Natural killer cell treated with Interleukin-12 subunit alpha and Interleukin-12 subunit beta and Interleukin-15 and Interleukin-18, amount 100 ng/mL, for 72 hours (primary cell): ENCODE measurements at places on chromosomes 6 and 20.

DNA sequence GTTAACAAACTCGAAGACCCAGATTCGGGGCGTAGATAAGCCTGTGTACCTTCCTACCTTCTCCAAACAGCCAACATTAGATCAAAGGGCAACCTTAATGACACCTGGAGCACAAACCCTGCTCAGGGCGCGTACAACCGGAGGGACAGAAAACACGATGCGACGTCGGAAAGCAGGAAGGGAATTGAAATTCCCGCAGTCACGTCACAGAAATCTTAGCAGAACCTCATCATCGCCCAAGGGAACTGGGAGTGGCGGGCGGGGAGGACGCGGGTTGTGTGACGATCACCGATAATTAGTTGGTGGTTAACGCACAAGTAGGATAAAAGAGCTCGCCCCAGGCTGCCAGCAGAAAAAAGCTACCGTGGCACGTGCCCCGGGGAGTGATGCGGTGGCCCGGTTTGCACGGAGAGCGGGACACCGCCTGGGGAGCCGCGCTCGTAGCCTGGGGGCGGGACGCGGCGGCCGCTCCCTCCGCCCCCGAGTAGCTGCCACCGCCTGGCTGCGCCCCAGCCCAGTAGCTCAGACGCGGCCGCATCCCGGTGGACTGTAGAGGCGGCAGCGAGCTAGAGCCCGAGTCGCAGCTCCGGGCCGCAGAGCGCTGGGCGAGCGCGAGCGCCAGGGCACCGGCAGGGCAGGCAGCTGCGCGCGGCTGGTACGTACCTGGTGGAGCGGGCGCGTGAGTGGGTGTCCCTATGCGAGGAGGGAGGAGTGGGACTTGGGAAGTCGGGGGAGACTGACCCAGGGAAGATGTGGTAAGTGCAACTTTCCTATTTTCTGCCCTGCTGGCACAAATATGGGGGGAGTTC lies at the start of gene PKIB:
TSS of gene PKIB (plus strand) at position 525 of the 809 bp plus-strand sequence. CDS start 107,390 bp downstream, outside the sequence.
- no peak for DNase-seq

DNA sequence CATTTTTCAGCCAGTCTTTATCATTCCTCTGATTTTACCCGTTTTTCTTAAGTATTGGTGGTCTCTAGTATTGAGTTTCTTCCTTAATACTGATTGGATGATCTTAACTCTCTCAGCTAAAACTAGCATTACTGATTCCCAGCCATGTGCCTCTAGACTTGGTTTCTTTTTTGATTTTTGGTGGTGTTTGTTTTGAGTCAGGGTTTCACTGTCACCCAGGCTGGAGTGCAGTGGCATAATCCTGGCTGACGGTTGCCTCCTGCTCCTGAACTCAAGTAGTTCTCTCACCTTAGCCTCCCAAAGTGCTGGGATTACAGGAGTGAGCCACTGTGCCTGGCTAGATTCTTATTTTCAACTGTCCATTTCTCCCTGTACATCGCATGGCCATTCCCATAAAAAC lies 24.9 kb downstream of the DPPA5 start:
- DNase-seq: no peak

- no peak for DNase-seq
These were observed 207.9 kb upstream of the EYA4 start for GRCh38 chr6:133033263-133033662.

GRCh38 chr6:155250701-155251381 lies 13.0 kb upstream of the CLDN20 start:
- no peak for DNase-seq

GRCh38 chr6:12866422-12867029 lies 150.0 kb downstream of the PHACTR1 start:
- no peak for DNase-seq

DNA sequence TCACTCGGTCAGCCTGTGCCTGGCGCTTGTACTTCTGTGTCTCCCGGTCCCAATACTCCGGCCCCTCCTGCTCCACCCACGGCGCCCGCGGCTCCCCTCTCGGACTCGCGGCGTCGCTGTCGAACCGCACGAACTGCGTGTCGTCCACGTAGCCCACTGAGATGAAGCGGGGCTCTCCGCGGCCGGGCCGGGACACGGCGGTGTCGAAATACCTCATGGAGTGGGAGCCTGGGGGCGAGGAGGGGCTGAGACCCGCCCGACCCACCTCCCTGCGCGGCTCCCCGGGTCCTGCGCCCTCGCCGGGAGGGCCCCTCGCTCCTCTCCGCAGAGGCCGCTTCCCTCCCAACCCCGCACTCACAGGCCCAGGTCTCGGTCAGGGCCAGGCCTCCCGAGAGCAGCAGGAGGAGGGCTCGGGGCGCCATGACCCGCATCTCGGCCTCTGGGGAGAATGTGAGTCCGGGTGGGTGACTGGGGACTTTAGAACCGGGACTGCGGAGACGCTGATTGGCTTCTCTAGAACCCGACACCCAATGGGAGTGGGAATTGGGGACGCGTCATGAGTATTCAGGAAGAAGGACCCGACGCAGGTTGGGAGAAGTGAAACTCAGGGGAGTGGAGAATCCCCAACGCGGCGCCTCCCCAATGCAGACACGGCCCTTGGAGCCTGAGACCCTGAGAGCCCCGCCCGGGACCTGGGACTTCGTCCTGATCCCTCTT lies at the start of gene HLA-C:
TSS of gene HLA-C (minus strand) at position 452 of the 717 bp plus-strand sequence. CDS start at position 431, 21 bp downstream.
- peak; percentile 92 for DNase-seq

DNA sequence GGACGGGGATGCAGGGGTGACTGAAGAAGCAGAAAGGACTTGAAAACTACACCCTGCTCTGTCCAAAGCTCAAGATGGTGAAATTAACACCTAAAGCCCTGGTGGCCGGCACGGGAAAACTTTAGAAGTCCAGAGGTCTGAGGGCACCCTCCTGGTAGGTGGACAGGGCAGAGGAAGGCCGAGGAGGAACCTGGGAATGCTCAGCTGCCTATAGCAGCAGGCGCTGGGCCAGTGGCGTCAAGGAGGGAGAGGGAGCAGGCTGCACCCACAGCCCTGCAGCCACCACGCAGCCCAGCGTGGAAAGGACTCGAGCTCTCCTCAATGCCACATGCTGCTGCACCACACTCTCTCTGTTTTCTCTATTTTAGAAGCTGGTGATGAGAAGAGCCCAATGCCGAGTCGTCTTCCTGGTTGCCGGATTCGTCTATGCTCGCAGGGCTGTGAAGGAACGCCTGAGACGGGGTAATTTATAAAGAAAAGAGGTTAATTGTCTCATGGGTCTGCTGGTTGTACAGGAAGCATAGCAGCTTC lies 248.3 kb upstream of the AFDN start:
- DNase-seq: no peak

- no peak for DNase-seq
These were observed 115.2 kb upstream of the AKIRIN2 start for GRCh38 chr6:87817183-87817582.

- DNase-seq: peak; percentile 82
These were observed at the start of gene RGL2 for GRCh38 chr6:33298773-33299236. Gene RGL2, minus strand, starts transcription at chr6:33298942. Its CDS starts 332 bp downstream, at chr6:33298610.

DNA sequence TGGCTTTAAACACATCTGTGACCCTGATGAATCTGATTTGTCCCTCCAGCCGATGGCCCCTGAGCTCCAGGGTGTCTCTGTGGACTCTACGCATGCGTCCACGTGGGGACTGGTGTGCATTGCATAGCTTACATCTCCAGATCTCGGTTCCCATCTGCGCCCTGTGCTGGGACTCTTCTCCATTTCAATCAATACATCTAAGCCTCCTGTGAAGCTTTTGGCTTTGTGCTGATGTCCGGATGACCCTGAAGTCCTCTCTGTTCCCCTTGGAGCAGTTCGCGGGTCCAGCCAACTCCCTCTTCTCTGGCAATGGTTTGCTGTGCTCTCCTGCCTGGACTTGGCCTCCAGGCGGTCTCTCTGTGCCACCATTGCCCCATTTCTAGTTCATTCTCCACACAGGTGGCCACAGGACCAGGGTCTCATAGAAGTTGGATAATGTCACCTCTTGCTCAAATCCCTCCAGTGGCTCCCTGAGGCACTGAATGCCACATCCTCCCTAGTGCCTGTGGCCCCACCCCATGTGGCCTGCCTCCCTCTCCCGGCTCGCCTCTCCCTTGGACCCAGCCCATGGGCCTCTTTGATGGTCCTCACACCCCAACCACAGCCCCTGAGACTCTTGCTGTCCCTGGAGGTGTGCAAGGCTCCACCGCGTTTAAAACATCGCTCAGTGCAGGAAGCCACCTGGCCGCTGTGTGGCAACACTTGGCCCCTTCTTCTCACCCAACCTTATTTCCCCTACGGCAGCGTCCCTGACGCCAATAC lies 155.4 kb downstream of the SYCP2 start:
- DNase-seq: no peak

DNA sequence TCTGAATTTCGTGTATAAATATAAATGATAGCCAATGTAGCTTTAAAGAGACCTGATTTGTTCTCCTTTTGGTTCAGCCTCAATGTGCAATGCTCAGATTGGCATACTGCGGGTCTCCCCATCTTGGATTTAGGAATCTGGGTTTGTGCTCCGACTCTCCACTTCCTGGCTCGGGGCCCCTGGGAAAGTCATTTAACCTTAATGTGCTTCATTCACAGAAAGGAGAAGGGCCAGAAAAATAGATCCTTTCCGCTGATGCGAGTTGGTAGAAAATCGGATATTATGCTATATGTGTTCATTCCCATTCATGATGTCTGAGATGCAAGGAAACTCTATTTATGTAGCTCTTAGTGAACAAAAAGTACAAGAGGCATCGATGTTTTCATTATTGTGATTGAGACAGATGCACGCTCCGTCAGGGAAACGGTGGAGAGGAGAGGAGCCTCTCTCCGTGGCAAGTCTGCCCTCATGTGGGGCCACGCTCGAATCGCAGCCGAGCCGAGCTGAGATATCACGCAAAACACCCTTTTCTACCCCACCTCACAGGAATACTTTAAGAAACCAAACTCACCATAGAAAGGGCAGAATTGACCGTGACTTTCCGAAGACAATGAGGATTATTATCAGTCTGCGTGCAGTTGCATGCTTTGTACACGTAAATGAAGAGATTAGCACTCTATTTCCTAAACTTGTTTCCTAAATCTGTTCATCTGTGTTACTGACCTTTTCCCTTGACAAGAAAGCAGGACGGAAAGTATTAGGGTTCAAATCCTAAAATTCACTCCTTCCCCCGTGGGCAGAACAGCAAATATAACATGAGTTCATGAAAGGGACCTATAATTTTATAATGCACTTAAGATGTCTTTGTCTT lies 136.6 kb downstream of the COL9A1 start:
- DNase-seq: no peak

GRCh38 chr6:46251583-46252339 lies 81.0 kb upstream of the ENPP5 start:
- DNase-seq: no peak
